NCI-H2107 (cell line): ENCODE measurements at places on chromosomes 3 and 15.

- no peak for DNase-seq
Measured at GRCh38 chr15:84773716-84774115, 25.3 kb downstream of the ZNF592 start.

- no peak for DNase-seq
Measured at GRCh38 chr3:30774062-30774461, 120.4 kb downstream of the GADL1 start.

DNA sequence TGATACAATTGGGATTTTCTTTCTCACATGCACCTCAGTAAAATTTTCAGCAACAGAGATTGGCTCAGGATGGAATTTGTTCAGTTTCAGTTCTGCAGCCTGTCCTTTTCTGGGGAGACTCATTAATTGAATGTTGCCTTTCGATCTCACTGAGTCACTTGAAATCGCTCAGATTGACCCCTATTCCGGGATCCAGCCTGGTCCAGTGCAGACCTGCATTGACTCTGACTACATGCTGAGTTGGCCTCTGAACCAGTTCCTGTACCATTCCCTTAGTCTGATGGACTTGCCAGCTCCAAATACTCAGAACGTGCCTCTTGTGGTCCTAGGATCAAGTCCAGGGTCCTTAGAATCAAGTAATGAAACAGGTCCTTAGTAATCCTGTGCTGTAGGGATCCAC, 9.4 kb downstream of the IGF1R start:
- DNase-seq, result no peak

DNA sequence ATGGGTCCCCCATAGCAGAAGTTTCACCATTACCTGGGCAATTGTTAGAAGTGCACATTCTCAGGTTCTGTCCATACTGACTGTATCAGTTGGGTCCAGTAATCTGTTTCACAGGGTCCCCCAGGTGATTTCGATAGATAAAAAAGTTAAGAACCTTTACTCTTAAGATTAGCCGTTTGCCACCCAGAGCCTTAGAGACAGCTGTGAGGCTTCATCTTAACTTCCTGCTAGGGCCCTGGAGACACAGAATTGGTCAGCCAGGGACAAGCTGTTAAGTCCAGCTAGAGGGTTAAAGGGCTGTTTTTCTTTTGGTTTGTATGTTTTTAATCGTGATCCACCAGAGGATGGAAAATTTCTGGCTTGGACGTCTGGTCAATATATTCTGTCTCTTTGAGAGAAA, 6.7 kb downstream of the FAM162A start:
- no peak for DNase-seq

- peak; percentile 44 for DNase-seq
Measured at GRCh38 chr3:186849374-186849975, 7.0 kb downstream of the ADIPOQ start.

DNA sequence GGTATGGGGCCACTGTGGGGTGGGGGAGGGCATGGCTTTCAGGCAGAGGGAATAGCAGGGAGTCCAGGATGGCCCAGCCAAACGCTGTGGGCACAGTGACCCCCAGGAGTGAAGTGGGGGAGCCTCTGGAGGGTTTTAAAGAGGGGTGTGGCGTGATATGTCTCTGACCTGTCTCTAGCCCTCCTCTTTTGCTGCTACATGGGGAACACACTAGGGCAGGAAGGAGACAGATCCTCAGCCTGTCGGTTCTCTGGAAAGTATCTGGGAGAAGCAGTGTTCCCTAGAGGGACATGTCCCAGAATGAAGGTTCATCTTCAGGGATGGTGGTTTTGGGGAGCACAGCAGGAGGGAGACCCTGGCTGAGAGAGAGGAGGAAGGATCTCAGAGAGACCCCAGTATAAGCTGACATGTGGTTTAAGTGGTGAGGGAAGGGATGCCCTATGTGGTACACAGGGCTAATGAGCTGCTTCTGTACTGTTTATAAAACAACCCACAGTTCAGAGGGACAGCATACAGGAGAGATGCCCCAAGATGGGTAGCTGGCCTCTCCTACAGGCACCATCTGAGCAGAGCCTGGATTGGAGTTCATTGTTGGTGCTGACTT, 37.7 kb downstream of the TRIM71 start:
- no peak for DNase-seq

GRCh38 chr15:79206940-79207339, 75.6 kb upstream of the ANKRD34C start:
- DNase-seq, result no peak

DNA sequence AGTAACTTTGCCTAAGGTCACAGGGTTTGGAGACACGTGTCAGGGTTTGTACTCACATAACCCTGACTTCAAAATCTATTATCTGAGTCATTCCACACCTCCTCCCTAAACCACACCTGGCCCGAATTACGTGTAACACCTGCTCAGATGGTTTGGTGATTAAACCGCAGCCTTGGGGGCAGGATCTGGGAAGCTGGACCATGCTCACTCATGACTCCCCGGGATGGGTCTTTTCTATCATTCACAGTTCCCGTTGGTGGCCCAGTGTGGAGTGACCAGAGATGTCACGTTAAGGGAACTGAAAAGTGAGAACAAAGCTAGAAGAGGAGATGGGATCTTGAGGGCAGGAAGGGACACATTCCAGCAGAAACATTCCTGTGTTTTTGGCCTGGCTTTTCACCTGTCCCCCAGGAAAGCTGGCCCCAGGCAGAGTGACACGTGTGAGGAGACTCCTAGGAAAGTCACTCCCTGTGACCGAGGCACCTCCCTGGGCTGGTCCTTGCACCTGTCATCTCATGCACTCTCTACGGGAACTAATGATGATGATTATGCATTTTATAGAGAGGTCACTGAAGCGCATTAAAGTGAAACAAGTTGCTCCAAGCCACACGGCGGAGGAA, 75.4 kb upstream of the POMGNT2 start:
- DNase-seq, result no peak

- no peak for DNase-seq
Measured at GRCh38 chr15:23403550-23403949, 43.5 kb downstream of the GOLGA6L2 start.

GRCh38 chr15:93088981-93089726, at the start of gene RGMA:
Gene RGMA (minus strand): TSS chr15:93089211. CDS start chr15:93088932, 279 bp downstream.
- DNase-seq, result no peak

GRCh38 chr3:182919866-182920357, 60.4 kb downstream of the DCUN1D1 start:
- no peak for DNase-seq

GRCh38 chr3:170002879-170003278, 34.9 kb upstream of the GPR160 start:
- no peak for DNase-seq

DNA sequence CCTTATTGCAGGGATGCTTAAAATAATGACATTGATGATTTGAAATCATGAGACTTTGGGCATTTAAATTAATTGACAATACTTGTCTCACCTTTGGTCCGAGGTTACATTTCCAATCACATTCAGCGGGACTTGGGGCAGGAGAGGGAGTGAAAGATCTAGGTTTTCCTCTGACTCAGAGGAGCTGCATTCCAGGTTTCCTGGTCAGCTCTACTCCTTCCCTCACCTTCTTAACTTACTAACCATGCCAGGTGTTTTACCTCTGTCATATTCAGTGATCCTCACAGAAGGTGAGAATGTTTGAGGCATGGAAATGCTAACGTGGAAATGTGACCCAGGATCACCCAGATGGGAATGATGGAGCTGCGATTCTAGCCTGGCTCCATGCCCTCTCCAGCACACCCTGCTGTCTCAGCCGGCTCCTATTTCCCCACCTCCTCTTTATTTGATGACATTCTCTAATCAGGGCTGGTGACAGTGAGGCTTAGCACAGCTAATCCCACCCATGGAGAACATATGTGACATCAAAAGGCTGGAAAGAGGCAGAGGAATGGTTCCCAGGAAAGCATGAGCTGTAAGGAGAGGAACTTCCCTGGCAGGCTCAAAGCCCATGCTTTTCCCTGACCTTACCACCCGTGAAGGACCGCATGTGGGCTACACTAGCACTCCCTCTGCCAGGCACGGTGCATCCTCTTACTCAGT, 38.7 kb downstream of the THSD4 start:
- DNase-seq, result no peak
